ENCODE measurements at places on chromosomes 2 and 18.

DNA sequence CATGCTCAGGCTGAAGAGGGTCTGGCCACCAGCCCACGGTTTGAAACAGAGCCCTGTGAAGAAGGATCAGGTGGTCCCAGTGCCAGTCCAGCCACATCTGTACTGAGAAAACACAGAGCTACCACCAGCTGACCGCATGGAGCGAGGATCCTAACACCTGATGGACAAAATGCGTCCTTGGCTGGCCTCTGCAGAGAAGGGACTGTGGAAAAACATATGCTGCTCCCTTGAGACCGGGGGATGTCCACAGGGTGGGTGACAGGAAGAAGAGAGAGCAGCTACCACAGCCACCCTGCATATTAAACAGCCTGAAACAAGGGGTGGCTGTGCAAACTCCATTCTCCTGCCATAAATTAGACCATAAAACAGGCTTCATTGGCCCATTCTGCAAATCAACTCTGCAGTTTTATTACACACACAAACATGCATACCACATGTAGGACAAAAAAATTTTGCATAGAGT is 137.2 kb downstream of the BCL2 start:
- no peak for DNase-seq

DNA sequence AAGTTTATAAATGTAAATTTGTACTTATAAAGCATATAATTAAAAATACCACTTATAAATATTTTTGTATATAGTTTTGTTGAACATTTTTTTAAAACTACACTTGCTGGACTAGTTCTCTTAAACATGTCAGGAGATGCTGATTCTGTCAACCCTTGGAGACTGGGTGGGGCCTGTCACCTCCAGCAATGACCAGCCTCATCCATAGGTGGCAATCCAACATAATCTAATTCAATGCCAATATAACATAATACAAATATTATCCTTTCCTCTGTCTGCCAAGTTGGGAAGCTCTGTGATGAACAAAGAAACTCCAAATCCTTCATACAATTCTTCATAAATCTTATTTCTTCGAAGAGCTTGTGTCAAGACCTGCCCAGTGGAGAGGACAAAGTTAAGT is 140.4 kb downstream of the RBMS1 start:
- DNase-seq, result no peak

DNA sequence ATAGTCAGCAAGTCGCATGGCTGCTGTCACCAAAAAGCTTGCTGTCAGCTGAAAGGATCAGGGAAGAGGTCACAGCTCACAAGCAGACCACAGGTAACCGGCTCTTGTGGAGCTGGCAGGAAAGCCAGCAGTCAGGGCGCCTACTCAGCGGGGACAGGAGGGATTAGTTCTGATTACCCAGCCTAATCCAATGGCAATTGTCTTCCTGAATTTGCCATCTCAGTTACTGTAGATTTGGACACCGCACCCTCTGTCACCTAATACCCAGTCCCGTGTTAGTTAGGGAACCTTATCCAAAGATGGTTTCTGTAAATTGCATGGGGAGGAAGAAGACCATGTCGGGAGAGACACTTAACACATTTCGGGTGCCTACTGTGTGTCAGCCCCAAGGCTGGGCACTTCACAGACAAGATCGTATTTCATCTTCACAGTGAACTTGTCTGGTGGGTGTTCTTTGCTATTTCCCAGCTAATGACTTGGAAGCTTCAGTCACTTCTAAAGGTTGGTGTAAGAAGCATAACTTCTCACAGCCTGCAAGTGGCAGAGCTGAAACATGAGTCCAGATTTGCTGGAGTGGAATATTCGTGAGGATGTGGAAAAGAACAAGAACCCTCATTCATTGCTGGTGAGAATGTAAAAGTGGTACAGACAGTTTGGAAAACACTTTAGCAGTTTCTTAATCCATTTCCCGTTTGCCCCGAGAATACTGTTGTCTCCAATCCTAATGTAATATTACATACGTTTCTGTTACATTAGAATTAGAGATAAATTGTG is 9.9 kb downstream of the ALPK2 start:
- no peak for DNase-seq

GRCh38 chr18:12656938-12657683 is 796 bp downstream of the SPIRE1 start:
- peak; percentile 26 for DNase-seq

- no peak for DNase-seq
These were observed 164.4 kb upstream of the VRK2 start for GRCh38 chr2:57881998-57882888.

DNA sequence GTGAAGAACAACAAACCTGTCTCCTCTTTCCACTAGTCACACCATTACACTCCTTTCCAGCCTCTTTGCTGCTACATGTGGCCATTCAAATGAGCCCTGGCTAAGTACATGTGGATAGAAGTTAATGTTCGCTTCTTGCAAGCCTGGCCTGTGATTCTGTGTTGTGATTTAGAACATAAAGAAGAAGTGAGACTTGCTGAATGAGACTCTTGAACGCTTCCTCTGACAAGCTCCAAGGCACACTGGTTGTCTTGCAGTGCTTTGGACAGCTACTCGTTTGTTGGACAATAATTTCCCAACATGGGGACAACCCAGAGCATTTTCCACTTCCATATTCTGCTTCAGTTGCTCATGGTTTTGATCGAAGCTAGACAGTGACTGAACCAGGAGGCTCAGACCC is 57.3 kb downstream of the CCDC74A start:
- no peak for DNase-seq

DNA sequence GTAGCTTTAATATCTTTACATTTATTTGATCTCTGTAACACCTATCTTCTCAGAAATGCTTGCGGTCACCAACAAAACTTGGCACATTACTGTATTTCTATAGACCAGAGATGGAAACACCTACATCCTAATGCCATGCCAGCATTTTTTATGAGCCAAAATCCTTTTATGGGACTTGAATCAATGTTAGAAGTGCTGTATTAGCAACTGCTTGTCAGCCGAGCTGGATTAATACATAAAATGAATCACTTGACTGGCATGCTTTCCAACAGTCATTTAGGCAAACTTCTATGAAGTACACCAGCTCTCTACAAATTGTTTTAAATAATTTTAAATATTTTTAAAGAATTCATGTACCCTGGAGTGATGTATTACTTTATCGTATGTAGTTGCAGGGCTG is 272.9 kb upstream of the NRP2 start:
- no peak for DNase-seq

DNA sequence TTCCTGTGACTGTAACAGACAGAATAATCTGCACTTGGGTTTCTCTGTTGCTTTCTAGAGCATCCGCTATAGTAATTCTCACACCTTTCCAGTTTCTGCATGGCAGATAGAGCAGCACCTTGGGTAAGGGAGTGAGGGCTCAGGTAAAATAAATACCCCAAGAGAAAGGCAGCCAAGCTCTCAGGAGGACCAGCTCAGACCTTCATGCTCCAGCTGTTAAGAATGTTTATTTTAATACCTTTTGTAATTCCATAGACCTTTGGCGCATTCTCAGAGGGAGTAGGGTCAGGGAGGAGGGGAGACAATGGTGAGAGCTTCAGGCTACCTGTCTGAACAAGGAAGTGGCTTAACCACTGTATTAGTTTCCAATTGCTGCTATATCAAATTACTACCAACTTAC is 16.2 kb upstream of the TMEM178A start:
- no peak for DNase-seq
